NCI-H2029 (cell line): ENCODE measurements at places on chromosomes 16 and 17.
A peak's percentile ranks its signal among the peaks of the same experiment; 100 is the strongest.

- DNase-seq = no peak
These were observed 27.3 kb upstream of the CBFA2T3 start for GRCh38 chr16:89004209-89004831.

DNA sequence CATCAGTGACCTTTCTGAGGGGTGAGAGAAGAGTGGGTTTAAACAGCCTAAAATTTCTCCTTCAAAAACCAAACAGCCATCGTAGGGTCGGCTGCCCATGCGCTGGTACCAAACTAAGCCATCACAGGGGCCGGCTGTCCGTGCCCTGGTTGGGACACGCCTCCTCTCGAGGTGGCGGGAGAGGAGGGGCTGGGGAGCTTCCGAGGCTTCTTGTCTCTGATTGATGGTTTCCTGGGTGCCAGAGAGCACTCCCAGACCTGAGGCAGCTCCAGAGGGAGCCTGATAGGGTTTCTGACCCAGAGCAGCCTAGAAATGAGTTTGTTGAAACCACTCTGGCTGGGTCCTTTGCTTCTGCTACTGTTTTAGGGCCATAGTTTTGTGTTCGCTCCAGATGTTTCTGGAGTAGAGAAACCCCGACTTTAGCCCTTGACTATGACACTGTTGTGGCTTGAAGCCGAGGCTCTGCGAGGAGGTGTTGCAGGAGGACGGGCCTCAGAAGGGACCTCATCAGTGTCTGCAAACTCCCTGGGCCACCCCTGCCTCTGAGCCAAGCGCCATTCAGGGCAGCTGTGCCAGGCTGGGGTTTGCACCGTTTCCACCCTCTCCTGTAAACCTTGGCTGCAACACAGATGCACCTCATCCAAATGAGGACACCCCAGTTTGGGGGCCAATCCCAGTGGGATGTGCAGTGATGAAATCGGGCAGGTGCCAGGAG lies 6.2 kb downstream of the ZNF276 start:
- DNase-seq = no peak

GRCh38 chr16:83400234-83400633 lies 407.5 kb upstream of the HSBP1 start:
- DNase-seq = no peak

DNA sequence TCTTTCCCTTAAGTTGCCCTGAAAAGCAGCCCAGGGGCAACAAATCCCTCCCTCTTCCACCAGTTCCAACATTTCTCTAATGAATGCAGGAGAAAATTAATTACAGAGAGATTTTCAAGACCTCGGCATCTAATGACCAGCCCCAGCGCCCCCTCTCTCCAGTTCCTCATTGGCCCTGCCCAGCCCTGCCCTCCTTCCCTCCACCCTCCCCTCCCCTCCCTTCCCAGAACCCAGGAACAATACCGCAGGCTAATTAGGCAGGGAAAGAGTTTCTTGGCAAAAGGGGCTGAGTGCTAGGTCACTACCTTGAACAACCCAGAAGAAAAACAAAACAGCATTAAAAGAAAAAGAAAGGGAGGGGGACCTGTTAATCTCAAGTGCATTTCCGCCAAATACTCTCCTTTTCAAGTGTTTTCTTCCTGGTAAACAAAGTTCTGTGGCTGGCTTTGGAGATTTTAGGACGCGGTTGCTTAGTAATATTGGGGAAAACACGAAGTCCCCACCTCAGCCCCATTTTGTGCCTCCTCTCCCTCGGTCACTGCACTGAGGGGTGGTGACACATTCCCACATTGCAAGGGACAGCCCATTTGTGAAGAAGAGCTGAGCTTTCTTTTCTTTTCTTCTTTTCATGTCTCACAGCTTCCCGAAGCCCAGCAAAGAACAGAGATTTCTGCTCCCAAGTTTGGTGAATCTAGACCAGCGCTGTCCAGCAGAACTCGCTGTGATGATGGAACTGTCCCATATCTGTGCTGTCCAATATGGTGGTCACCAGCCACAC lies 215.4 kb downstream of the SOX9 start:
- peak; percentile 30 for DNase-seq

- no peak for DNase-seq
These were observed 86.3 kb upstream of the RCVRN start for GRCh38 chr17:9991351-9991750.

DNA sequence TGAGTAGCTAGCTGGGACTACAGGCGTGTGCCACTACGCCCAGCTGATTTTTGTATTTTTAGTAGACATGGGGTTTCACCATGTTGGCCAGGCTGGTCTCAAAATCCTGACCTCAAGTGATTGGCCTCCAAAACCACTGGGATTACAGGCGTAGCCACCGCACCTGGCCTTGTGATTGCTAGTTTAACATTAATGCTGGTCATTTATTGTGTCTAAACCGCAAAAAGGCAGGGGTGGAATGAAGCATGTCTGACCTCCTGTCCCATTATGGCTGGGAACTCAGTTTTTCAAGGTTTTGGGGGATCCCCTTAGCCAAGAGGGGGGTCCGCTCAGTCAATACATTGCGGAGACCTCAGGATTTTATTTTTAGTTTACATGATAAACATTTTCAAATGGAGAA lies 10.7 kb upstream of the CNGB1 start:
- no peak for DNase-seq

DNA sequence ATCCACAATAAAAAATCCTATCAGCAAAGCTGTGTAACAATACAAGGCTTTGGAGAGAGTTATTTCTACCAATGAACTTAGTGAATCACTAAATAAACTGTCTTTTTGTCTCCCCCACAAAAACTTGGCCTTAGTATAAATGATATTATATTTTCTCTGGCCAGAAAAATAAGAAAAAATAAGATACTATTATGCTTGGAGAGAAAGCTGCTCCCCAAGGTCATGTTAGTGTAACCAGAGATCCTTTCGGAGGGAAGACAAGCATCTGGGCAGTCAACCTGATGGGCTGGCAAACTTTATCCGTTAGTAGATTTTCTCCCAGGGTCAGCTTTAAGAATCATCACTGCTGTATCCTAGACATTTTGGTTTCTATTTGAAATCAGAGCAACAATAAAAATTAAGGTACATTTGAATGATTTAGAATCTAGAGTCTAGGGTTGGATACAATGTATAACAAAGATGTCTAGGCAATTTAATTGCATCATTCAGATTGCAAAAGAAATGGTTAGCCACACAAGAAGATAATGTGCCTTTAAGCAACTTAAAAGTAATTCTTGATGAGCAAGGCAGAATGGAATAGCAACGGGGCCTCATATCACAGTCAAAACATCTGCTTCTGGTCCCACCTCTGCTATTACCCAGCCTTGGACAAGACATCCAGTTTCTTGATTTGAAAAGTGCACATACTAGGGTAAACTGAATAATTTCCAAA lies 280.4 kb downstream of the SLC39A11 start:
- no peak for DNase-seq

DNA sequence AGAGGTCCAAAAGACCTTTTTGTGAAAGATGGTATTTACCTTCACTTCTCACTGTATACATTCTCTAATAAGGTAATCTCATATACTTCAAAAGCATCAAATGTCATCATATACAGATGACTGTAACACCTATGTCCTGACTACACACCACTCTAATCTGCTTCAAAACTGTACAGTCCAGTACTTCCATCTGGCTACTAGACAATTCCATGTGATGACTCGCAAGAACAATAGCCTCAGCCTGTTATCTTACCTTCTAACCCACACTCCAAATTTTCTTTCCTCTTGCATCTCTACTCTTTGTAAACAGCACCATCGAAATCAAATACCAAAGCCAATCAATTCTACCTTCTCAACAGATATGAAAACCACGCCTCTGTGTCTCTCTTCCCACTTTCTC lies 24.1 kb downstream of the MYO1D start:
- DNase-seq = no peak

GRCh38 chr16:8295513-8296237 lies 294.6 kb downstream of the TMEM114 start:
- DNase-seq = peak; percentile 7

DNA sequence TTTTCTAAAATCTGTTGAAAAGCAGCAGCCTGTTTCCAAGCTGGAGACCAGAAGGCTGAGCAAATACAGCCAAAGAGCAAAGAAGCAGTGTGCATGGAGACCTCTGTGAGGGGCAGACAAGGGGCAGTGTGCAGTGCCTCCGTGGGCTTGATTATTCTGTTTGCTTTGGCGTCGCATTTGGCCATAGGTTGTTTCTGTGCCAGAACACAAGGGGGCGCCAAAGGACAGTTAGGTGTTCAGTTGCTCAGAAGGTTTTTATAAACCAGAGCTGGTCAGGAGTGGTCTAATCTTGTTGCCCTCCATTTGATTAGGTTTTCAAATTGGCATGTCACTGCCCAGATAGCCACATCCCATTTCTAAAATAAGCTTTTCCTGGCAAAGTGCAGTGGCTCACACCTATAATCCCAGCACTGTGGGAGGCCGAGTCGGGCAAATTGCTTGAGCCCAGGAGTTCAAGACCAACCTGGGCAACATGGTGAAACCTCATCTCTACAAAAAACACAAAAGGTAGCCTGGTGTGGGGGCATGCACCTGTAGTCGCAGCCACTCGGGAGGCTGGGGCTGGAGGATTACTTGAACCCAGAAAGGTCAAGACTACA lies 10.6 kb downstream of the MYH3 start:
- no peak for DNase-seq

DNA sequence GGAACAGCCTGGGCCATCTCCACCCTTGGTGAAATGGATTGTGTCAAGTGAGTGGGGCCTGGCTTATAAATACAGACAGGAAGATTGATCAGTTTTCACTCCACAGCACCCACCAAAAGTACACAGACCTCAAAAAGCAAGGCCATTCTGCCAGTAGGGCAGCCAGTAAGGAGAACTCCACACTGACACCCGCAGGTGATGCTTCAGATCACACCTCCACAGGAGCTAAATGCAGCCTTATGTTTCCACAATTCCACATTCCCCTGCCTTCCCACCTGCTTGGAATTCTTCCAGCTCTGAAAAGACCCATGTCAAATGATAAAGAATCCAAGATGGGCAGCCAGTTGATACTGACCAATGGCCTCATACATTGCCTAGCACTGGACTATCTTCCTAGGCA lies 191.1 kb downstream of the ZFHX3 start:
- DNase-seq = no peak

DNA sequence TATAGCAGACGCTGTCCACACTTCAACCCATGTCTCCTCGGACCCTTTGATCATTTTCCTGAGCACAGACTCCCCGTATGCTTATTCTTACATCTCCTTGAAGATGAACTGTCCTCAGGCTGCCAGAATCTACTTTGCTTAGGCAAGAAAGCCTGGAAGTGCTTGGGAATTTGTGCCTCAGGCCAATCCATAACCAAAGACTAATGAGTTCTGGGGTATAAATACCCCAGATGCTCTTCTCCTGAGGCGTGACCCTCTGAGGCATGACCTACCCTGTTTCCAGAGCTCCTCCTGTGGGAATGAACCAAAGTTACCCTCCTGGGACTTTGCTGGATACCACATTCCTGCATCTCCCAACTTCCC lies 10.1 kb upstream of the TEKT3 start:
- DNase-seq = no peak

GRCh38 chr17:56934280-56934679 lies 20.4 kb upstream of the TRIM25 start:
- no peak for DNase-seq

- no peak for DNase-seq
These were observed 36.8 kb downstream of the HELZ start for GRCh38 chr17:67208232-67208631.

DNA sequence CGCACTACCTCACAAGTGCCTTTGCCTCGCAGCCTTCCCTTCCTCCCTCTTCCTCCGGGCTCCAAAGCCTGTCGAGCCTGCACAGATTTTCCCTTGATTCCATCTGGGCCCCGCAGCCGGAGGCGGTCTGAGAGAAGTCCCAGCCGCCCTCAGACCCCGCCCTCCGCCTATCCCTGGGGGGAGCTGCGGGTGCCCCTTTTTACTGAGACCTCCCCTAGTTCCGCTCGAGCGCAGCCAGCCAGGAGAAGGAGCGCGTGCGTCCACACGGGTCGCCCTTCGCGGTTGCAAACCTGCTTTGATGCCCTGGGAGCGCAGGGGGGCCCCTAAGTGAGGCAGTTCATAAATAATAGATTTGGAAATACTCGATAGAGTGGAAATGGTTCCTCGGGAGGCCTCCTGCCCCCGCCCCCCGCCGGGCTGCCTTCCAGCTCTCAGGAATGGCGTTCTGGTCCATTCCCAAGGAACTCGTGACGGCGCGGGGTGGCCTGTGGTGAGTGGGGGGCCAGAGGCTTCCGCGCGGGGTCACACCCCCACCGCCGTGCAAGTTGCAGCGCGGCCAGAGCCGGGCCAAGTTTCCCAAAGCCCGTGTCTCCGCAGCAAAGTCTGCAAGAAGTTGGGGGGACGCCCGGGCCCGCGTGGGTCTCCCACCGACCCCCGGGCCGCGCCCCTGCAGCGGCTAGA lies 610 bp downstream of the C16orf74 start:
- DNase-seq = no peak

DNA sequence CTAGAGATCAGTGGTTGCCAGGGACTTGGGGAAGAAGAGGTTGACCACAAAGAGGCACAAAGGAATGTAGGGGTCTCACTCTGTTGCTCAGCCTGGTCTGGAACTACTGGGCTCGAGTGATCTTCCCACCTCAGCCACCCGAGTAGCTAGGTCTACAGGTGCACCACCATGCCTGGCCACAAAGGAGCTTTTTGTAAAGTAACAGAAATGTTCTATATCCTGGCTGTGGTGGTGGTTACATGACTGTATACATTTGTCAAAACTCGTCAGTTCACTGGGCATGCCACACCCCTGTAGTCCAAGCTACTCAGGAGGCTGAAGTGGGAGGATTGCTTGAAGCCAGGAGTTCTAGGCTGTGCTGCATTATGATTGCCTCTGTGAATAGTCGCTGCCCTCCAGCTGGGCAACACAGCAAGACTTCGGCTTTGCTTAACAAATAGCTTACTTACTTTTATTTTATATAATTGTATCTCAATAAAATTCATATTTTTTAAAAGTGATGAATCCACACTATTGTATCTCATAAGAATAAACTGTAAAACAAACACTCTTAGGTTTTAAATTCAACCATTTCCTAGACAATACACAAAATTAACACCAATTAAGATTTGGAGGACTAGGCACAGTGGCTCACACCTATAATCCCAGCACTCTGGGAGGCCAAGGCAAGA lies 5.0 kb downstream of the SKA2 start:
- DNase-seq = no peak

GRCh38 chr16:648071-648780 lies 939 bp upstream of the WDR90 start:
- DNase-seq = peak; percentile 60

DNA sequence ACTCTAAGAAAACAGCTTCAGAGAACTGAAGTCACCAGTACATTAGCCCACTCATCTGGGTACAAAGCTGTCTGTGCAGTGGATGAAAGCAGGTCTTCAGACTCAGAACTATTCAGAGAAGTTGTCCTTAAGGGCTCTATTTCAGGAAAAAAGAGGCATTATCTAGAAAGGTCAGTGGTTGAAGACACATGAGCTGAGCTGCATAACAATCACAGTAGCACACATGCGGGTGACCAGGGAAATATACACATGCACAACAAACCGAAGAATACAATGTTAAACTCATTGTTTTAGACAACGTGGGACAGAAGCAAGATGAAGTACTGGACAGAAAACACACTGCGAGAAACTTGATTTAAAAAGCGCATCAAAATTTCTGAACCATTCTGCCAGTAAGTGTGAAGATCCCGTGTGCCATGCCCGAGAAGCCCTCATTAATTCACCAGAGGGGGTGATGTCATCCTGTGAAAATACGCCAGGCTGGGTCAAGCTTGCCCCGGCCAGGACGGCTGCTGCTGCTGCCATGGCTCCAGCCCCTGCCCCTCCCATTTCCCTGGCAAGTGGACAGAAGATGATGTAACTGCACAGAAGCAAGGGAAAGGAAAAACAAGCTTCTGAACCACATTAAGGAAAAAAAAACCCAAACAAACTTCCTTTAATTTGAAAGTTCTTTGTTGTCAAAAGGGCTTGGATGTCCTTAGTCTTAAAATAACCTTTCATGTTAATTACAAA lies 10.1 kb downstream of the DYNC1LI2 start:
- peak; percentile 70 for DNase-seq

- DNase-seq = no peak
These were observed 1.2 kb downstream of the NGFR start for GRCh38 chr17:49496183-49496866.
